GOT3 (cell line): ENCODE measurements at places on chromosomes 11 and 22.

GRCh38 chr11:9951807-9952206 lies 287.9 kb downstream of the SWAP70 start:
- DNase-seq: no peak

DNA sequence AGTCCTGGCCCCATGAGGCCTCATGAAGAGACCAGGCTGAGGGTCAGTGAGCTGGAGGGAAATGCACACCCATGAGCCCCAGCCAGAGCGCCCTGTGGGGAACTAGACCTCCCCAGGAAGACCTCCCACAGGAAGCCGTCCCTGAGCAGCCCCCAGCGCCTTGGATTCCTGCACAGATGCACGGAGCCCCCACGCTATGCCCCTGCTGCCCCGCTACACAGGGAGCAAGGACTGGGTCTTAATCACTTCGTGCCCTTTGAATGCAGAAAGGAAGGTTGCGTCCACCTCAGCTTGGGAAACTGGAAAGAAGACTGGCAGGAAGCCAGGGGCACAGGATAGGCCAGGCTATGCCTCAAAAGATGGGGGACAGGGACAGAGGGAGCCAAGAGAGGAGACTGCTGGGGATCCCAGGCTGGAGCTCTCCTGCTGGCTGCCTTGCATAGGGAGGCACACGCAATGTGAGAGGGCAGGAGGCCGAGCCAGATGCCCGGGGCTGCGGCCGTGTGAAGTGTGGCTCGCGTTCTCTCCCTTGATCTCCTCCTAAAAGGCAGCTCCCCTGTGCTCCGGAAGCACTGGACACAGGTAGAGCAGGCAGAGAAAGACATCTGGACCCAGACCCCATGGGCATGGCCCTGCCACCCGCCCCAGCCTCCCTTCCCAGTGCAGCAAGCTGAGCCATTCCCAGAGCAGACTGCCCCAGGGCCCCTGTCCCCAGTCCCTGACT lies 32.8 kb downstream of the MACROD1 start:
- DNase-seq: no peak

GRCh38 chr11:7645206-7645605 lies 28.1 kb downstream of the CYB5R2 start:
- no peak for DNase-seq

DNA sequence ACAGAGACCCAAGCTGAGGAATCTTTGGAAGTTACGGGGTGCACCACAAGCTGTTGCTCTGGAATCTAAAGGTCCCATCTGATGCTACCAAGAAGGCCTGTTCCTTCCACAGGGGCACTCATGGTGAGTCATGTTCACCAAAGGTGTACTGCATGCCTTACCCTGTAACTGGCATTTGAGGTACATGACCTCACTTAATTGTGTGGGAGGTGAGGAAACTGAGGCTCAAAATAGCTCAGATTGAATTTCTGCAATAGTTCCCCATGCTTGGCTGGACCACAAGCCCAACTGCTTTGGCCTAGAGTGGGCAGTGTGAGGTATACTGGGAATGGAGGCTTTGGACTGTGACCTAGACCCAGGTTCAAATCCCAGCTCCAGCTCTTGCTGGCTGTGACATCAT lies 8.2 kb downstream of the MTFP1 start:
- DNase-seq: no peak

DNA sequence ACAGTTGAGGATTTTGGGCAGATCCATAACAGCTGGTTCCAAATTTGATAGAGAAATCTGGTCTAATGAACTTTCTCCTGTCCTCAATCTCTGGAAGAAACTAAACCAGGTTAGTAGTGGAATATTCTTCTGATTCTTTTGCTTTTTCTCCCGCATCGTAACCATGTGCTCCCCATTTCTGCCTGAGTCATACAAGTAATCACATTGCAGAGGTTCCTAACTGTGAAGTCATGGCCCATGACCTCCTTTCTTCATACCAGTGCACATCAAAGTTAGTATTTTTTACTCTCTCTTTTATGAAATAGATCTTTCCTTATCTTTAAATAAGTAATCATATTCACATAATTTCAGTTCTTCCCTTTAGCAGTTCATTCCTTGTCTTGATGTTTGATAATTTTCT lies 249.0 kb downstream of the DYNC2H1 start:
- no peak for DNase-seq

DNA sequence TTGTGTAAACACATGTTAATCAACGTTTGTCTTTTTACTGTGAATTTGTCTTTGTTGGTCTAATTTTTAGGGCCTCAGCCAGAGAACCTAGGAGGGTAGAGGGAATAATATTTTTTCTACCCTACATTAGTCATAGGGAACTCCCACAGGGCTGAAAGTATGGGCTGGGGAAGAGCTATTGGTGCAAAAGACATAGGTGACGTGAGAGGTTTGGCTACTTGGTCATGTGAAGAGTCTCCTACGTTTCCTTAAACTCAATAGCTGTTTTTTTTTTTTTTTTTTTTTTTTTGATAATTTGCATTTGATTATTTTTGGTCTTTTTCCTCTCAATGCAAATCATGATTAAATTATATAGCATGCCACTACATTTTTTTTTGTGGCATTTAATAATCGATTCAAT lies 15.9 kb upstream of the MMP7 start:
- DNase-seq: no peak

DNA sequence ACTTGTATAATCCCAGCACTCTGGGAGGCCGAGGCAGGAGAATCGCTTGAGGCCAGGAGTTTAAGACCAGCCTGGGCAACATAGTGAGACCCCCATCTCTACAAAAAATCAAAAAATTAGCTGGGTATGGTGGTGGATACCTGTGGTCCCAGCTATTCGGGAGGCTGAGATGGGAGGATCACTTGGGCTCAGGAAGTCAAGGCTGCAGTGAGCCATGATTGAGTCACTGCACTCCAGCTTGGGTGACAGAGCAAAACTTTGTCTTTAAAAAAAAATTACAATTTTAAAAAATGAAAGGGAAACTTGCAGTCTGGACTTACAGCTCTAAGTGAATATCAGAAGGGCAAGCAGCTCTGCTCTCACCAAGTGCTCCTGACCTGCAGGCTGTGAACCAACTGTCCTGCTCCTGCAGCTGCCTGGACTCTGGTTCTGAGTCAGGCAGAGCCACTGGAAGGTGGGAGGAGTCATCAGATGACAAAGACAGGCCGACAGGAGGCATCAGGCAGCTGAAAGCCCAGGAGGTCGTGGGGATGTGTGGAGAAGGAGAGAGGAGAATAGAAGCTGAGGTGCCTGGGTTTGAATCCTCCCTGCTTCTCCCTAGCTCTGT lies 9.6 kb downstream of the SMTNL1 start:
- DNase-seq: no peak

GRCh38 chr11:31479066-31479465 lies 30.4 kb downstream of the IMMP1L start:
- DNase-seq: no peak

DNA sequence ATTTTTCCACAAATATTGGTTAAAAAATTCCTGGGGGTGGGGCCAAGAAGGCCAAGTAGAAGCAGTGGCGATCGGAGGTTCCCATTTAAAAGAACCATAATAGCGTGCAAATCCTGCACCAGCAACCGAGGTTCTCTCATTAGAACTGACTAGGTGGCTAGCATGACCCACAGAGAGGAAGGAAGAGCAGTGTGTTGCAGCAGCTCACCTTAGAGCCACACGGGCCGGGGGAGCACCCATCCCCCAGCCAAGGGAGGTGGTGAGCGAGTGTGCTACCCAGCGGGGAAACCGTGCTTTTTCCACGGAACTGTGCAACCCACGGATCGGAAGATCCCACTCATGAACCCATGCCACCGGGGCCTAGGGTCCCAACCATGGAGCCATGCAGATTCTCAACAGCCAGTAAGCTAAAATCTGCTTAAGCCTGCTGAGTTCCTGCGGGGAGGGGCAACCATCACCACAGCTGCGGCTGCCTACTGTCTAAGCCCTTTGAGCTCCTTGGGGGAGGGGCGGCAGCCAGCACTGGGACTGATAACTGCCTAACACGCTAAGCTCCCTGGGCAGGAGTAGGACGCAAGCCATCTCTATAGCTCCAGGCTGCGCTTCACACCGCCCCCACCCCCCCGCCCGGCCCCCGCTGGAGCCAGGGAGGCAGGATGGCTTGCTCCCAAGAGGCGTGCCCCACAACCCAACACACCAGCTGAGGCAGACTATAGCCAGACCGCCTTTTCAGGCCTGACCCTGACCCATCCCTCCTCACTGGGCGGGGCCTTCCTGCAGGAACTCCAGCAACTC lies 21.0 kb upstream of the HTATIP2 start:
- no peak for DNase-seq

DNA sequence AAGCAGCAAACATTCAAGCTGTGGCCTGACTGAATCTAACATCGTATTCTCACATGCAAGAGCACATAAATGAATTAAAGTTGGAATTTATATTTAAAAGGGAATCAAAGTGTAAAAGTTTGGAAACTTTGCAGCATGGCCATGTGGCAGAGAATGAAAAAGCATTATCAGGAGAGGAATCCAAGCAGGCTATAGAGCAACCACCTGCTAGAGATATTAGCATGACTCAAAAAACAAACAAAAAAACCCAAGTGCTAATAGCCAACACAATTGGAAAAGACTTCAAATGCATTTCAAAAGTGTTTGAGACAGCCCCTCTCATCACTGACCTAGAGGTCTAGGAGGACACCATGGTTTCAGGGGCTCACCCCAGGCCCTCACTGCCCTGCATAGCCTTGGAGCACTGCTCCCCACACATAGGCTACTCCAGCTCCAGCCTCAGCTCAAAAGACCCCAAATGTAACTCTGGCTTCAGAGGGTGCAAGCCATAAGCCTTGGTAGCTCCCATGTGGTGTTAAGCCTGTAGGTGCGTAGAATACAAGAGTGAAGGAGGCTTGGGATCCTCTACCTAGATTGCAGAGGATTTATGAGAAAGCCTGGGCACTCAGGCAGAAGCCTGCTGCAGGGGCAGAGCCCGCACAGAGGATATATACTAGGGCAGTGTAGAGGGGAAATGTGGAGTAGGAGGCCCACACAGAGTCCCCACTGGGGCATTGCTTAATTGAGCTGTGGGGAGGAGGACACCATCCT lies 1.7 kb upstream of the KRTAP5-7 start:
- no peak for DNase-seq

GRCh38 chr11:114918286-114918685 lies 240.0 kb downstream of the NXPE2 start:
- no peak for DNase-seq

- no peak for DNase-seq
Measured at GRCh38 chr22:31327806-31328543, 18.2 kb downstream of the PATZ1 start.

DNA sequence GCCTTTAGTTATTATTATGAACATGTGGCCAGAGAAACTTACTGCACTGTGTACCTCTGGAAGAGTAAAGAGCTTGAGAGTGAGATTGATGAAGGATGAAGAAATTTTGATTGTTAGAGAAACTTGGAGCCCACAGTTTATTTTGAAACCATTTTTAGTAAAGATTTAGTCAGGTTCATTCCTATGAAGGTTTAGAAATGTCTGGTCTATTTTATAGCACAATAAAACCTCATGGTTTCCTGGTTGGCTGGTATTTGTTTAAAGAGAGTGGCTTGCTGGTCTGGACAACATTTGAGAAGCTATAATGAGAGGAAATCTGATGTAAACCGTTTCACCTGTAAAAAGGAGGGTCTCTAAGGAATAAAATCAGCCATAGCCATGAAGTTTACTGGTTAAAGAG lies 8.8 kb upstream of the PDE3B start:
- no peak for DNase-seq

DNA sequence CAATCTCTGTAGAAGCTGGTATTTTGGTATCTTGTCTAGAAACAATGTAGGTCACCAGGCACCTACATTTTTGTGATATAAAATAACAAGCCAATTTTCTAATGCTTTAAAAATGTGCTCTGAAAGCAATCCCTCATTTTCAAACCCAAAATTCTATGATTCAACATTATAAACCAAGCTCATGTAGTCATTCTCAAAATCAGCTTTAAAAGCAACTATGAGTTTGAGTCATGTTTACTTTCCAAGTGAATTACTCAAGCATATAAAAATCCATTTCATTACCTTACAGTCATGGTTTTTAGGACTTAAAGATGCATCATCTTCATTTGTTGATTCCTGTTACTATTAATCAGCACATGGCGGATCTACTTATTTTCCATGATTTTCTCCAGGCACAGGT lies 216.4 kb downstream of the GRM5 start:
- DNase-seq: no peak

GRCh38 chr11:109378034-109378433 lies 44.0 kb upstream of the C11orf87 start:
- no peak for DNase-seq

GRCh38 chr11:1943977-1944376 lies 3.2 kb upstream of the MRPL23 start:
- DNase-seq: no peak

GRCh38 chr11:134647066-134647743 lies 235.2 kb upstream of the B3GAT1 start:
- no peak for DNase-seq

DNA sequence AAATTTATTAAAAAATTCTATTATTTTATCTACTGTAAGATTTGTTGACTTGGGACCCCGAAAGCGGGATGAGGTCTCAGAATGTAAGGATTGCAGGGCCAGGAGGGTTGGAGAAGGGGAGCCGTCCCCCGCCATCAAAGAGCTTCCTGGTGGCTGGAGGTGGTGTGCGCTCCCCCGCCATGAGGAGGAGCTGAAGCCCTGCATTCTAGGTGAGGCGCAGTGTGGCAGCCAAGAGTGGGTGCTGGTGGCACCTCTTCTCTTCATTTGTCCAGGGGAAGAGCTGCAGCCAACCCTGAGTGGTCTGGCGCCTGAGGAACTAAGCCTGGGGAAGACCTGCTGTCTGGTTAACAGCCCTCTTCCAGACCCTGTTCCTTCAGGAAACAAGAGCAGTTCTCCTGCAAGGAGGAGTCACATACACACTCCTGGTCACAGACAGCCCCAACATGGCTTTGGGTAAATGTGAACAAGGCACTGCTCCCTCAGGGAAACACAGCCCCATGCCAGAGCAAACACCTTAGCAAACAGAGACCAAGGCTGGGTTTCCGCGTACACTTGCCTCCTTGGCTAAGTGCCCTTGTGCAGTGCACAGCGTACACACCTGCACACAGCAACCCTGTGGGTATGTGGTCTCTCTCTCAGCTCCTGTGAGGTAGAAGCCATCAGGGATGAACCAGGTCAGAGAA lies 17.3 kb downstream of the RTN4RL2 start:
- no peak for DNase-seq

DNA sequence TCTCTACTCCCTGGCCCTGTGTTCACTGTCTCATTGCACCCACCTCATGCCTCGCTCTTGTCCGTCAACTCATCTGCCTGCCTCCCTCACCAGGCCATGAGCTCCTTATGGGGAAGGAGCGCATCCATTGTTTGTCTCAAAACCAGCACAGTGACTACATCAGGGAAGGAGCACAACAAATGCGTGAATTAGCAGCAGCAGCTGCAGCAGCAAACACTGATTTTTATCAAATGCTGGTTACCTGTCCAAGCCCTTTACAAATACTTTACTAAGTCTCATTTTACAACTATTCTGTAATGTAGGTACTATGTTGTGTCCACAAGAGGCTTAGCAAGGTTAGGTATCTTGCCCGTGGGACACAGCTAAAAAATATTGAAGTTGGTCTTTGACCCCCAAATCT lies 85.9 kb upstream of the PLET1 start:
- no peak for DNase-seq

GRCh38 chr11:82818409-82819043 lies 81.7 kb downstream of the PRCP start:
- no peak for DNase-seq
